ENCODE measurements at places on chromosomes 4 and X.

DNA sequence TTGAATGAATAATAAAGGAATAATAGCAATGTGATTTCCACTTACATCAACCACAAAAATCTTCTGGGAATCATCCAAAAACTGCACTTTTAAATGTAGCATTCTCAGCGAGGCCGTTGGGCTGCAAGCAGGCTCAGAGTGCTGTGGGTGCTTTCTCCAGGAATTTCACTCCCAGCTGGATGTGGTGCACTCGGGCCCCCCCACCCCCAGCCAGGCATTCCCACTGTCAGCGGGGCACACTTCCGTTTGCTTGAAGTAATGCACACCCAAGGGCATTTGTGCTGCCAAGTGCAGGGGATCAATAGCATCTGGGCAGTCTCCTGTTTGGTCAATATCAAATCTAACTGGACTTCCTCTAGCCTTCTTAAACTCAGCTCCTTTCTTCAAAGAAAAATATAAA lies at the start of gene FRMD7:
FRMD7 (minus strand) TSS at position 278 of the 400 bp plus-strand sequence; CDS start at position 102, 176 bp downstream.
- DNase-seq: no peak

DNA sequence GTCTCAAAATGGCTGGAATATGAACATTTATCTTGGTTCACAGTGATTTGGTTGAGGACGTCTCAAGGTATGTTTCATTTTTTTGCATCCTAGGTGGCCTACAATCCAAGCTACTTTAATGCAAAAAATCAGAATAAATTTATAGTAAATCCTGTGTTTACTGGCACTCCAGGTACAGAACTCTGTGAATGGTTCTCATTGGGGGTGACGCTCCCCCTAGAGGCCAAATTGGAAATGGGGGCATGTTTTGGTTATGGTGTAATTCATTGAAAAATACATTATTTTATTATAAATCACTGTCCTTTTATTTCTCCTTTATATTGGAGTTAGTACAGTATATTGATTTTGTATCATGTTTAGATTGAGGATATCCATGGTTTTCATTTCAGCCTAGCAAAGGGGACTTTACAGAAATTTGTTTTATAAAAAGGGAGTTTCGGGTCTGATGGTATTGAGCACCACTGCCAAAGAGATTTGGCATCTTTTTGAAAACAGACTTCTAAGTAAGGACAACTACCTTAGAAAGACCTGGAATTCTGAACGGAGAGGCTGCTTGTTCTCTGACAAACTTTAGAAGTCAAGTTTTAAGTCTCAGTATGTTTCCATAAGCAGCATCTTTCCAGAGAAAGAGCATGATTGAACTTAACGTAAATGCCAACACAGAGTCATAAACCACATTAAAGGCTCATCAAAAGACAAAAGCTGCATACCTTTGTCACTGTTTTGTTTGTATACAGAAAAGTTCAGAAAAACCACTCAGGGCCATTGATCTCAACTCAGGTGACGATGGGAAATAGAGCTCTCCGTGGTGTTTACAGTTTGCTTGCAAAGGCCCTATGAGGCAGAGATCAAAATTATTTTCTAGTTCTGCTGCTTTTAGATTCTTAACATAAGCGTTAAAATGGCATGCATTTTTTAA lies 19.4 kb downstream of the MTM1 start:
- no peak for DNase-seq

DNA sequence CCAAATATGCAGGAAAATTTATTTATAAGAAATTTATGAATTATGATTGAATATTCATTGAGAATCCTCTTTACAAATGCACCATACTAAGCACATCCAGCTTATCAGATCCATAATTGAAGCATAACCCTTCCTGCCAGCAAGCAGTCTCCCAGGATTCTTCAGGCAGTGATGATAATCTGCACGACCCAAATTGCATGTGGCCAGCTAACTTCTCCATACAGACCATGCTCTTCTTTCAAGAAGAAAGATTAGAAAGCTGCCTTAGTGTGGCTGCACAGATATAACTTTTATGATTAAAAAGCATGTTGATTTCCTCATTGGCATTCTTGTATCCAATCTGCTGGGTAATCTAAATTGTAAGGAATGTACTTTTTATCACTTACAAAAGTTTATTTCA lies 3.3 kb upstream of the CBR4 start:
- DNase-seq: no peak

GRCh38 chr4:188781655-188782054 lies 642.4 kb downstream of the TRIML1 start:
- no peak for DNase-seq

DNA sequence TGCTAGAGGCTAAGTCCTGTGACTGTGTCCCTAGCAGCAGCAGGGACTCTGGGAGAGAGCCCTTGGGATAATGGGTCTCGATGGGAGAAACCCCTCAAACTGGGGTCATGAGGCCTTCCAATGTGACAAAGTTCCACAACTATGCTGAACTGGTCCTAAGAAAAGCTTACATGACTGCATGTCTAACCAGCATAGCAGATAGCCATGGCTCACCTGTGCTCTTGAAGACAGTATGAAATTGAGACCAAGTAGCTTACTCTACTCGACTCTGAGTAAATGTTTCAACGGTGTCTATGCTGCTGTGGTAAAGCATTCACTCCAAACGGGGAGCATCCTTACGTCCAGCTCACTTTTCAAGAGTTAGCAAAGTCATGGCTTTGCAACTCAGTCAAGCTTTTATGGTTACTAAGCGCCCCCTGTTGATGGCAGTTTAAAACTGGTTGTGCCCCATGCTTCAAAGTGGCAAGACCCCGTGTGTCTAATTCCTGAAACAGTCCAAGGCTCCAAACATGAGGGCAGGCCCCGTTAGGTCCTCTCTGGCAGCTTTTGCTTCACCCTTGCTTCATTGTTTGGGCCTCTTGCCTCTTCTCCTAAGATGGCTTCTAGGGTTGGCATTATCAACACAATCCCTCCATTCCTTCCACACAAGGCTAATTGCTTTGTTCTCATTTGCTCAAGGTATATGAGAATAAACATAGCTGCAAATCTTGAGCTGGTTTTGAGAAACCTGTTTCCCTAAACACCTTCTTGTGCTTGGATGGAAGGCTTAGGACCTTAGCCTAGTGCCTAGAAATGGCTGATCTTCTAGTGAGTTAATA lies 46.6 kb downstream of the CCNG2 start:
- DNase-seq: peak; percentile 9

DNA sequence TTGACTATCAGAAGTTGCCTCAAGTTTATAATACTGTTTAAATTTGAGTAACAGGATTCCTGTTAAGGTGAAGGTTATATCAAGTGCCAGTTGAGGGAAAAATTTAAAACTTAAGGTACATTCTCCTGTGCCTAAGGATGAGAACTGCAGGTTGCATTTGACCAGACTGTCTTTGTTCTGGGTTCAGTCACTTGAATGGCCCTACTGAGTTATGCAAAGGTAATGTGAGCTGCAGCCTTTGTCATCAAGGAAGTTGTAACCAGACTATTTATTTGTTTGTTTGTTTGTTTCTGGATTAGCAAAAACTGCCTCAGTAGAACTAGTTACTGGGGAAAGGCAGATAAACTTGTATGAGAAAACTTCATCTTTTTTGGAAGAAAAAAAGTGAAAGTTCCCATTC lies 131.9 kb downstream of the ATOH1 start:
- DNase-seq: no peak

DNA sequence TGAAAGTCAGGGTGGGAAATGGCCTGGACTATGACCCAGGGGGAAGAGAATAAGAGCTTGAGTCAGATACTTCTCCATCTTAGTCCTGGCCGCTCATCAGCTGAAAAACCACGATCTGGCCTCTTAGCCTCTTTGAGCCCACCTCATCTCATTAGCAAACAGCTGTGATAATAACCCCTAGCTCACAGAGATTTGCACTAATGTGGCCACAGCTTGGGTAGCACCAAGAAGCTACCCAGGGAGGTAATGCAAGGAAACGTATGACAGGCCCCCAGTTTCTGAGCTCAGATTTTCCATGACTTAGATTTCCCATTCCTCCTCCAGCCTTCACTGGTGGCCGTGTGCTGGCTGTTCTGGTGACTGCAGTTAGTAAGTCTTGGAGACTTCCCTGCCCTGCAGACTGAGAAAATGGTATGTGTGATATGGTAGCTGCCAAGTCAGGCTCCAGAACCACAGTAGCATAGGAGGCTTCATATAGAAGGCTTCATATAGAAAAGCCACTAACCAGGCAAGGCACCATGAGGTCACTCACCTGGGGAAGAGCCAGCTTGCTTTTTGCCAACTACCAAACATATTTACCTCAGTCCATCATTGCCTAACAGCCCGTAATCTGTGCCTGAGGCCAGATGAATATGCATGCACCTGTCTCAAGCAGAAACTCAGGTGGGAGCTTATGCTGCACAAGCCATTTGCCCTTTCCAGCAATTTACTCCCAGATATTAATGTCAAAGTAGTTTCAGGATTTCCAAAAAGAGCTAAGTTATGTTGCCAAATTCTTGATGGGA lies 51.4 kb upstream of the GABRE start:
- DNase-seq: no peak
